ENCODE measurements at places on chromosomes 16 and 17. TPM values are rescaled to one million over a fixed set of nuclear protein-coding genes. Genes with fewer than 3 reads are reported as not detected.

The RAB37 gene
- 1.3 TPM for polyA plus RNA-seq

The CLEC19A gene
- 0.26 TPM for polyA plus RNA-seq

The PIGW gene
- 8.2 TPM for polyA plus RNA-seq

The KSR1 gene
- not detected for polyA plus RNA-seq

The ZFP3 gene
- polyA plus RNA-seq, result 13.1 TPM

The RARA gene
- polyA plus RNA-seq, result 74.5 TPM

The NTN3 gene
- polyA plus RNA-seq, result 2.0 TPM

The SLFN14 gene
- not detected for polyA plus RNA-seq

The CSHL1 gene
- not detected for polyA plus RNA-seq

The RPL38 gene
- polyA plus RNA-seq, result not detected

The CXCL16 gene
- polyA plus RNA-seq, result 3.6 TPM

DNA sequence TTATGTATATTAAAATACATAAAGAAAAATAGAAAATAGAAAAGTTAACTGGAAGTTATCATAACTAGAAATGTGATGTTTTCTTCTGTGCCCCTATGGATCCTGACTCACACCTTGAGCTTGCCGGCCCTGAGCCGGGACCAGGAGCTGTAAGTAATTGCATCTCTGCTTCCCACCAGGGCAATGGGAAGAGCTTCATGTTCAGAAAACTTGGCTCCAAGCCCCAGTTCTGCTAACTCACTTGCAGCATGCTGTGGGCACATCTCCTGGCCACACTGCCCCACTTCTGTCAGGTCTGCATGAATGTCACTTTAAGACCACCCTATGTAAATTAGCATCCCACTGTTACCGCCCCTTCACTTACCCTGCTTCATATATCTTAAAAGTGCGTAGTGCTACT lies 37.2 kb downstream of the GNAO1 start:
- no peak for DNase-seq

GRCh38 chr17:76122431-76123190 lies 18.4 kb downstream of the FOXJ1 start:
- DNase-seq, result peak; percentile 35

DNA sequence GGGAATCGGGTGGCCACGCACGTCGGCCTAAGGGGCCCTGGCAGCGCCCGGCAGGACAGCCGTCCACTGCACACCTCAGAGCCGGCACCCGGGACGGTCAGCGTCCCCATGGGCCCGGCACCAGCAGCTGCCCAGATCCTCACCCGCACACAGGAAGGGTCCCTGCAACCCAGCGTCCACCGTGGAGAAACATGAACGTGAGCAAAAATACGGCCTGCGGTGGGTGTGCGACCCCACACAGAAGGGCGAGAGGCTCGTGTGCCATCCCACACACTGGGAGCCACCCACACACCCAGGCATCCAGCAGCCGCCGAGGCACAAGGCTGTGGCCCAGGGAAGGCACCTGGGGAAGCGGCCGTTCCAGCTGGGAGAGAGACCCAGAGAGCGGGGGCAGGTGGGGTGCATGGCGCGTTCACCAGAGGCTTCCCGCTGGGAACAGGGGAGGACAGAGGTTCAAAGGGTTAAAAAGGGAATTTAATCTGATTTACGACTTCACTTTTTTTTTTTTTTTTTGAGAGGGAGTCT lies 6.4 kb downstream of the PIEZO1 start:
- DNase-seq, result no peak

- peak; percentile 70 for DNase-seq
Measured at GRCh38 chr17:35312790-35313711, 60.4 kb downstream of the SLFN11 start.

DNA sequence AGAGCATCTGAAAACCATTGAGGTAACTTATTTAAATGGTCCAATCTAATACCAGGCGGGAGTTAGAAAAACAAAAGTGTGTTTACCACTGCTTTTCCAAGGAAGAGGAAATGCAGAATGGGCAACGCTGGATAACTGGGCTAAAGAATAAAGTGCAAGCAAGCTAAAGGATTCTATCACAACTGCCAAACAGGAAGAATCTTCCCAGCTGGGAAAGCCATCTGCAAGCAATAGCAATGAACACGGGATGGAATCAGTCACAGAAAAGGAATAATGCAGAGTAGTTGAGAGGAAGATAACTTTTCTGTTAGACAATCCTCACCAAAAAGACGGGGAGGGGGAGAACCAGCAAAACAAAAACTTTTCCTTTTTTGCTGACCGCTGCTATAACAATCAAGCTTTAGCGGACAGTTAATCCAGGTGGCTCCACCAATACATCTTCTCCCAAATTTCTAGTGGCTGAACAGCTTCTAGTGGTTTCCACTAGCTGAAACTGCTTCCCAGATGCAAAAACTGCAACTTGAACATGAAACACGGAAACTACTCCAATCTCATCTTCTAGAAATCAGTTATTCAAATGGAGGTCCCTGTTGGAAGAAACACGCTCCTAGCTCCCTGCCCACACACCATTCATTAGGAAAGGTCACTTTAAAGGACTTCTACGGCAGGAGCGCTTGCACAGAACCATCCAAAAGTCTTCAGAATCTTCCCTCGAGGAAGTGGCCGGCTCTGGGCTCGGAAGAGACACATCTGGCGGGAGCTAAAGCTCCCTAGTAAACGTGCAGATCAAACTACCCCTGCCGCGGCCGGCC lies 929 bp downstream of the TMEM11 start:
- DNase-seq, result peak; percentile 41

DNA sequence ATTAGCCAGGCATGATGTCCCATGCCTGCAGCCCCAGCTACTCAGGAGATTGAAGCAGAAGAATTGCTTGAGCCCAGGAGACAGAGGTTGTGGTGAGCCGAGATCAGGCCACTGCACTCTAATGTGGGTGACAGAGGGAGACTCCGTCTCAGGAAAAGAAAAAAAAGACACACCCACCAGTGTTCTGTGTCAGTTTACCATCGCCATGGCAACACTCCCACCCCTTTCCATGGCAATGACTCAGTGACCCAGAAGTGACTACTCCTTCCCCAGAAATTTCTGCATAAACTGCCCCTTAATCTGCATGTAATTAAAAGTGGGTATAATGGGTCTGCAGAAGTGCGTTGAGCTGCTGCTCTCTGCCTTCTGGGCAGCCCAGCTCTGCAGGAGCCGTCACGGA lies 4.0 kb upstream of the ZC3H18 start:
- no peak for DNase-seq

DNA sequence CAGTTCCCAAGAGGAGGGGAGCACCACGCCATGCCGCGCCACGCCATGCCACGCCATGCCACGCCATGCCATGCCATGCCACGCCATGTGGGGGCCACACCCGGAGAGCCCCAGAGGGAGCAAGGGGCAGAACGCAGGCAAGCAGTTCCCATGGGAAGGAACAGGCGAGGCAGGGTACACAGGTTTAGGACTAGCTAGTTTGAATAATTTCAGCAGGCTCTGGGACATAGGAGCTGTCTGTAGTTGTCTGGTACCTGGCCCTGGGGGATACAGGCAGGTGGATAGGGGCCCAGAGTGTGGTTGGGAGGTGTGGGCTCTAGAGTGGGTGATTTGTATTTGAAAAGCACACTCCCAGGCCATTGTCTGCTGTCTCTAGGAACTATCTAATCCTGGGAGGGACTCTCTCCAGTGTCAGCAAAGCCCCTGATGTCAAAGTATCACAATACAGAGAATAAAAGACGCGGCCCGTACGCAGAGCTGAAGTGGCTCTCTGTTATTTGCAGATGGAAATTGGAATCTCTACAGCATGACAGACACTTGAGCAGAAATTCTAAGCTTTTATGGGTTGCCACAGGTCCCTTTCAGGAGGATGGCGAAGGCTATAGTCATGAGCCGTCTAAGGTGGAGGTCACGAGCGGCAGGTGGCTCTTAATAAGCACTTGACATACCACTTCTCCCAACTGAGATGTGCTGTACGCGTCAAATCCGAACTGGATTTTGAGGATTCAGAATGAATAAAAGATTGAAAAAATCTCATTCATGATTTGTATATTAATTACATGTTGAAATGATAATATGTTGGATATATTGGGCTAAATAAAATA lies 220.8 kb upstream of the TNRC6C start:
- DNase-seq, result no peak

GRCh38 chr17:56125830-56126819 lies 27.1 kb upstream of the ANKFN1 start:
- peak; percentile 13 for DNase-seq

- DNase-seq, result no peak
Measured at GRCh38 chr16:25996052-25996451, 304.3 kb downstream of the HS3ST4 start.

DNA sequence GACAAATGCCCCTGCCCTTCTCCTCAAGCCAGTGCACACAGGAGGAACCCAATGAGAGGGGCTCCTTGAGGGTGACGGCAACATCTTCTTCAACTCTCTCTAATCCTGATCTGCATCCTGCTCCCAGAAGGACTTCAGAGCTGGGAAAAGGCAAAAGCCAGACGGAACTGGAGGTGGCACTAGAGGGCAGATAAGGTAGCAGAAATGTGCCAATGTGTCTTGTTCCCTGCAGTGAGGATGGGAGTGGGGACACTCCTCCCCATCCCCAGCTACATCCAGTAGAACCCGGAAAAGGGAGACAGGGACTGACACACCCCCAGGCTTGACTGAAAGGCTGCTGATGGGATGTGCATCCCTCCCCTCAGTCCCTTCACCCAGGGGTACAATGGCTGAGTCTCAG lies 28.5 kb downstream of the SRCIN1 start:
- DNase-seq, result no peak

- no peak for DNase-seq
Measured at GRCh38 chr17:42675348-42675964, 1.3 kb downstream of the PLEKHH3 start.

DNA sequence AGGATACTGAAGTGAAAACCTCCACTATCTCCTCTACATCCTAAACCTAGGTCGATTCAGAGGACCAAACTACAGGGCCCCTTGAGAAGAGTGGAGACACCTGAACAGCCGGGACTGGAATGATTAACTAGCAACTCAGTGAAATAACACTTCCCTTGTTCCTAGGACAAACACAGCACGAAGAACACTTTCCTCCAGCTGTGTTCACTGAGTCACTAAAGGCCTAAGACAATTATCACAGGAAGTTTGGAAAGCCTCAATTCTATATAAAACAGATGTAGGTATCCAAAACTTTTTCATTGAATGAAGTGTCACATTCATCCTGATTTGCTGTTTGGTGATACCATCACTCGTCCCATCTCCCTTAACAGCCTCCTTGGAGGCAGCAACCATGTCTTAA lies 15.5 kb upstream of the CUEDC1 start:
- DNase-seq, result no peak

GRCh38 chr17:46800573-46800972 lies 17.9 kb downstream of the WNT3 start:
- DNase-seq, result no peak

GRCh38 chr17:12664252-12664651 lies 1.4 kb upstream of the MYOCD start:
- no peak for DNase-seq

DNA sequence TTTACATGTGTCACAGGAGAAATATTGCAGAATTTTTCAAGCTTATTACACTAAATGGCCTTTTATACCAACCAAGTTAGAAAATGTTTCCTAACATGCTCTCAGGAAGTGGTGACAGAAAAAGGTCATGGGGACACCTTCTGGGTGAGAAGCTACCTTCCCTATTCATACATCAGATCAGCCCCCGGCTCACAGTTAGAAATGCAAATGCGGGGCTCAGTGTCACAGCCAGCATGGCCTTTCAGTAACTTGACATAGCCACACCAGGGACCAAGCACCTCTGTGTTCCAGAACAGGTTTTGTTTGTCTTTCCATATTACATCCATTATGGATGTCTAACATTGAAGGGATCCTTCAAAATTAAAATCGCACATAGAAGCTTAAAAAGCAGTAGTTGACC lies 59.5 kb downstream of the CHD9NB start:
- DNase-seq, result no peak

DNA sequence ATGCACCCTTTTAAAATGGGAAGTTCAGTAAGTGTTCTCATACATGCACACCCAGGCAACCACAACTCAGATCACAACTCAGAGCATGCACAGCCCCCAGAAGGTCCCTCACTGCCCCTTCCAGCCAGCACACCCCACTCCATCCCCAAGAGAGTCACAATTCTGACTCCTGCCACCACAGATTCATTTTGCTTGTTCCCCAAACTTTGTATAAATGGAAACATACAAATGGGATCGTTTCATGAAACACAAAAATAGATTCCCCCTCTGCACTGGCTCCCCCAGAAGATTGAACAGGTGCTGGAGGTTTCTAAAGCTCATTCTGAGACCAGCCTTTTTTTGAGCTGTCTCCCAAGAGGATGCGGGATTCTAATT lies 3.3 kb upstream of the TNFRSF13B start:
- DNase-seq, result no peak

DNA sequence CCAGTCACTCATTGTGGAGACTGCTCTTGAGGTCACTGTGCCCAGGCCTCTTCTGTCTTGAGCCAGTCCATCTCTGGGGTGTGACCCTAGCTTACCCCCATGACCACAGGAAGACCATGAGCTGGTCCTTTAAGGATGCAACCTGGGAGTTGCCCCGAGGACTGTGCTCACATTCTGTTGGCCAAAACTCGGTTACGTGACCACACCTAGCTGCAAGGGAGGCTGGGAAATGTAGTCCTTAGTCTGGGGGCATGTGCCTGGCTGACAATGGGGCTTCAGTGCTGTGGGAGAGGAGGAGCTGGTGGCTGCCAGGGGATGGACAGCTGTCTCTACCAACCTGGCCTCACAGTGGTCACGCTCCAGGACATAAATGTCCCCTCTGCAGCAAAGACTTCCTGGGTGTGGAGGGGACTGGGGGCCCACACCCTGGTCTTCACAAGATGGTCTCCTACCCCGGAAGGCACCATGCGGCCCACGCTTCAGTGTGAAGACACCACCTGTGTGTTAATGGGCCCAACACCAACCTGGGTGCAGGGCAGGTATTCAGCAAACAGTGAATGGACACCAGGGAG lies 55.4 kb downstream of the JPH3 start:
- no peak for DNase-seq

- DNase-seq, result no peak
Measured at GRCh38 chr17:17491546-17491988, 4.6 kb downstream of the RASD1 start.

- DNase-seq, result no peak
Measured at GRCh38 chr16:27547134-27547533, 2.6 kb downstream of the GTF3C1 start.

DNA sequence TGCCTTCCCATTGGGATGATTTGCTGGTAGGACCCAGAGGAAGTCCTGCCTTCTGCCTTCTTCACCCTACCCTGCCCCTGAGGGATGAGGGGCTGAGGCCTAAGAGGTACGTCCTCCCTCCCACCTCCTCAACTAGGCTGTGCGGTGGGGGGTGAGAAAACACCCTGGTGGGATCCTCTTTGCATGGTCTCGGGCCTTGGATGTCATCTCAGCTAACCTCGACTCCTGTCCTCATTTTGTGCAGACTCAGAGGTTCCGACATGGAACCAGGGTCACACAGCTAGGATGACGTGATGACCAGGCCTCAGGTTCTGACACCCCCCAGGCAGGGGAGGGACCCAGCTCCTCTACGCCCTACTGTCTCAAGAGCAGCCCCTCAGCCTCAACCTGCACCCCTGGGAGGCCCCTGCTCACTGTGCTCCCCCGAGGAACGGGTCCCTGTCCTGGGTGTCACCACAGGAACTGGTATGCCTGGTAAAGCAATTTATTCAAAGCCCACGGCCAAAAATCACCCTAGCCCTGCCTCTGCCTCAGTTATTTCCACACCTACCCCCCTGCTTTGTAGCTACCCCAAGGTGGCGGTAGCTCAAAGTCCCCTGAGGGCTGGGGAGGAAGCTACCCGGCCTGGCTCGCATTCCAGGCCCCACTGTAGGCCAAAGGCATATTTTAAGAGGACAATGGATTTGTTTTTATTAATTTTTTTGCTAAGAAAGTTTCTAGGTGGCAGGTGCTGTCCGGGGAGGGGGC lies 17.5 kb downstream of the UNC13D start:
- no peak for DNase-seq

All from muscle of arm (tissue), 14 donors.